Stimulated activated CD4-positive, alpha-beta T cell treated with anti-CD3 and anti-CD28 coated beads, Interleukin-1b, Interleukin-23, amount 100 ng/mL, for 1 hour (primary cell): ENCODE measurements at places on chromosomes 16 and 17.

DNA sequence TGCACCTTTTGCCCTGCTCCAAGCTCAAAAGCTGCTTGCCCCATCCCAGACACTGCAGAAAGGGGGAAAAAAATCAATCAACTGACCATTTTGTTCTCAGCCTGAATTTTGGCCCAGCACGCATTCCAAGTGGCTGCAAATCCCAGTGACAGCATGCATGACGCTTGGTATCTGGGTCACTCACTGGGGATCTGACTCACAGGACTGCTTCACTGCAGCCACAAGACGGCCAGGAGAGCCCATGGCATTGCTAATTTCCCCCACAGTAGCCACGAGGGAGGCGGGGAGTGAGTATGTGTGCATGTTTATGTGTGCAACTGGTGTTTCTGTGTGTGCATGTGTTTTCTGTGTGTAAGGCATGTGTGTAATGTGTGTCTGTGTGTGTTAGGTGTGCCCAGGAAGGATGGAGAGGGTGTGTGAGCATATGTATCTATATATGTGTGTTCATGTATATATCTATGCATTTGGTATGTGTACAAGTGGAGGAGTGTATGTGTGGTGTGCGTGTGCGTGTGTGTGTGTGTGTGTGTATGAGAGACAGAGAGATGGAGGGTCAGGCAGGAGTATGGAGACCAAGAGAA is 33.8 kb downstream of the SDK2 start:
- DNase-seq = no peak

GRCh38 chr17:37016780-37017179 is 68.0 kb downstream of the AATF start:
- DNase-seq = no peak

DNA sequence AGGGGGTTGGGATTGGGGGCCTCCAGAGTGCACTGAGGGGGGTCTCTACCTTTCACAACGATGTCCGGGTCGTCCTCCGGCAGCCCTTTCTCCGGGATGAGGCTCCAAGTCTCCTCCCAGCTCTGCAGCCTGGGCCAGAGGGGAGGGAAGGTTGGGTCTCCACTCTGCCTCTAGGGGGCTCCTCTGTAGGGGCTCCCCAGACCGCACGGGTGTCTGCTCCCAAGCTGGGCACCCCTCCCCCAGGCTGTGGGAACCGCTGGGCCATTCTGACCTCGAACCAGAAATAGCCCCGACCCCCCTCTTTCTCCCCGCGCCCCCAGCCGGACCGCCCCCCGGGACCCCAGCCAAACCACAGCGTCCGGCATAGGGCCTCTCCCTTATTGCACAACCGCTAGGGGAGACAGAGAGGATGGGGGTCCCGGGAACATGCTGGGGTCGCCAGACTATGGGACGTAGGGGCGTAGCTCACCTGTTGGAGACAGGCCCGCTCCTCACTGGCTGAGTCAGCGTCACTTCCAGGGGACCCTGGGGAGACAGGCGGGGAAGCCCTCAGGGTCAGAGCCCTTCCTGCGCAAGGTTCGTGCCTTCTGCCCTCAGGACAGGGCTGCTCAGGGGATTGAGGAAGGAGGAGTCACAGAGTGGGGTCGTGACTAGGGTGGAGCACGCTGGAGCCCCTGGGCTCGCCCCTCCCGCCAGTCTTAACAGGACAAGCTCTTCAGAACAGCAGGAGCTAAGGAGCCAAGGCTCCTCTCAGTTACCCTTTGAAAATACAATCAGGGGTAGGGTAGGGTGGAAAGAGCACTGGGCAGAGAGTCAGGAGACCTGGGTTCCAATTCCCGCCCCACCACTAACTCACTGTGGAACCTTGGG is 2.7 kb downstream of the PLEKHH3 start:
- DNase-seq = no peak

DNA sequence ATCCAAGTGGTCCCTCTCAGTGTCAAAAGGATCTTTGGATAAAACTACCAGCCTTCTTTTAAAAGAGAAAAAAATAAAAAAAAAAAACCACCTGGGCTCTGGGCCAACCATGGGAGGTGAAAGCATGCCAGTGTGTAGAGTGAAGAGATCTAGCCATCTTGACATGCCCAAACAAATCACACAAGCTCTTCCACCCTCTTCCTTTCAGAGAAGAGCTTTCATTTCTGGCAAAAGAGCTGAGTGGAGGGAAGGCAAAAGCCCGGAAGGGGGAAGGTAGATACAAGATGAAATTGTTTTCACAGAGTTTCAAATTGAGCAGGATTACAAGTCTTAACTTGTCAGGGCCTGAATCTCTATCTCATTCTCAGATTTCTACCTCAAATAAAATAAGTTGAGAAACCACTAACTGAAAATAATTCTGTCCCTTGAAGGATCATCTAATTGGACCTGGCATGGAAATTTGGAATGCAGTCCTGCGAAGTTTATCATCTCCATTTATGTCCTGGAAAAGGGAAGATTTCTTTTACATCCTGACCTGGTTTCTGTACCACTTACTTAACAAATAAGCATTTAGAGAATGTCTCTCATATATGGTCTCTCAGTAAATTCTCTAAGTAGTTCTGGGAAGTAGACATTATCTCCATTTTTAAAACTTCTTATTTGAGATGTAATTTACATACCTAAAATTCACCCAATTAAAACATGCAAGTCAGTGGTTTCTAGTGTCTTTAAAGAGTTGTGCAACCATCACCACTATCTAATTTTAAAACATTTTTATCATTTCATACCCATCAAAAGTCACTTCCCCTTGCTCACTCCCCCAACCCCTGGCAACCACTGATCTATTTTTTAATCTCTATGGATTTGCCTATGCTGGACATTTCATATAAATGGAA is 93.7 kb downstream of the TANGO6 start:
- no peak for DNase-seq
